ENCODE measurements at places on chromosomes 12 and 14.
A peak's percentile ranks its signal among the peaks of the same experiment; 100 is the strongest.

GRCh38 chr14:56650979-56651378 is 71.4 kb downstream of the TMEM260 start:
- DNase-seq = no peak

DNA sequence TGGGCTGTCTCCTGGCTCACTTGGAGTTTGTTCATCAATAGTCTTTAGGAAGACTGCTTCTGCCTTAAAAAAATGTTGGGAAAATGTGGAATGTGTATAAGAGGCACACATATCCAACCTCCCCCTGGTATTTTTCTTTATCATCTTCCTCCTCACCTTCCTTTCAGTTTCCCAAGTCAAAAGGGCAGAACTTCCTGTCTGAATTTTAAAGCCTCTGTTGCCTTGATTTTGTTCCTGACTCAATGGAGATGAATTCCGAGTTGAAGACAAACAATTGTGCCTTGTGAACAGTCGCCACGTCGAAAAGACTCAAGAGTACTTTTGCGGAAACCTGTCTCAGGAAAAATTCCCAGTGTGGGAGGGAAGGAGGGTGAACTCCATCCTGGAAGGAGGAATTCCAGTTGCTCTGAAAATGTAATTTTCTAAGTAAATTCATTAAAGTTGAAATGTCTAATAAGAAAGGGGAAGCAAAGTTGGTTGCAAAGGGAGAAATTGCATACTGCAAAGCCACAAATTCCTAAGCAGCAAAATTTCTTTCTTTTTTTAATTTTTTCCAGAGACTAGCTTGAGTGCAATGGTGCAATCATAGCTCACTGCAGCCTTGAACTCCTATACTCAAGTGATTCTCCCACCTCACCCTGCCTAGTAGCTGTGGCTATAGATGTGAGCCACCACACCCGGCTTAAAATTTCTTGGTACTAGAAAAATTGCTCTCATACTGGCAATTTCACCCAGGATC is 50.2 kb upstream of the ELK3 start:
- DNase-seq = no peak

- no peak for DNase-seq
Measured at GRCh38 chr12:59298296-59298695, 297.5 kb upstream of the SLC16A7 start.

GRCh38 chr12:130685250-130685787 is 30.8 kb downstream of the RIMBP2 start:
- no peak for DNase-seq

DNA sequence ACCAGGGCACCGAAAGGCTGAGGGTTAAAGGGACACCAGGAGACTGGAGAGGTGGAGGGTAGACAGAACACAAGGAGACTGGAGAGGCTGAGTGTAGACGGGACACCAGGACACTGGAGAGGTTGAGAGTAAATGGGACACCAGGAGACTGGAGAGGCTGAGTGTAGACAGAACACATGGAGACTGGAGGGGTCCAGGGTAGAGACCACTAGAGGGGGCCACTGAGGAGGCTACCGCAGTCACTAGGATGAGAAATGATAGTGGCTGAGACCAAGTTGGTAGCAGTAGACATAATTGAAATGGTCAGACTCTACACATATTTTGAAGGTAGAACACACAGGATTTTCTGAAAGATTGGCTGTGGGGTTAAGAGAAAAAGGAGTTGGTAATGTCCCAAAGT is 68.2 kb downstream of the PAH start:
- no peak for DNase-seq

DNA sequence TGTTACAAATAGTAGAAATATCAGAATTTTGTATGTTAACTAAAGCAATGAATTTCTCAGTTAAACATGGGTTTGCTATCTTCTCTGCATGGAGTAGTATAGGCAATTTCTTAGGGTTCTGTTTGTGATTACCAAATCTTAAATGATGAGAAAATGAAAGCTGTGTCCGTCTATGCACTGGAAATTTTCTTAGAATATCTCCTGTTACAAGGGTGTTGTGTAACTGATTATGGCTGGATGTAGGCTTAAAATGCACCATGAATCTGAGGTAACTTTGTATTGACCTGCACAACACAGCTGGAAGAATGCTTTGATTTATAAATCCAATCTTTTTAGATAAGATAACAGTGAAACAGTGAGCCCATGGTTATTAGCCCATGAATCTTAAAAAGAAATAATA is 17.8 kb downstream of the TRIP11 start:
- peak; percentile 37 for DNase-seq

DNA sequence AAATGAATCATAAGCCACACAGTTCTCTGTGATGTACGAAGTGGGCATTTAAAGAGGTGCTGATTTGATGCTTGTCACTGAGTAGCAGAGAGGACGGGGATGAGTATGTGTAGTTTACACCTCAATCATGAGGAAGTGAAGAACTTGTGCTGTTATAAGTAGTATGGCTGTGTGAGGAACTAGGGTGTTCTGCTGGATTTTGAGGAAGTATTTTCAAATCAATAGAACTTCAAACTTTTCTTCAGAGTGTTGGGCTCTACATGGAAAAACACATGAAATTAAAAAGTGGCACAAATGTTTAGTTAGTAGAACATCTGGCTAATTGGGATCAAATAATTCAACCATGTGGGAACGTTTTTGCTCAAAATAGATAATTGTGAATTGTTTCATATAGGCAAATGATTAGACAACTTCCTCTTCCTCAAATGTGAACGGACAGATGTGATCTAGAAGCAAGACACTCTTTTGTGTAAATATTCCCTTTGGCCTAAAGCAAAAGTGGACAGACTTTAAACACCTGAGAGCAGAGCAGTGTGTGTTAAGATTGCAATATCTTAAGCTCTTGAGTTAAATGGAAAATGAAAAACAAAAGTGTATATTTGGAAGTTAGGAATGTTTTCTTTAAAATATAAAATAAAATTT is 168.5 kb downstream of the NAV3 start:
- DNase-seq = no peak

GRCh38 chr12:69062621-69063237 is 129.8 kb upstream of the CPM start:
- DNase-seq = no peak

GRCh38 chr12:69338936-69339335 is 9.2 kb upstream of the LYZ start:
- DNase-seq = no peak

GRCh38 chr14:63470962-63471793 is 72.0 kb downstream of the PPP2R5E start:
- peak; percentile 90 for DNase-seq

DNA sequence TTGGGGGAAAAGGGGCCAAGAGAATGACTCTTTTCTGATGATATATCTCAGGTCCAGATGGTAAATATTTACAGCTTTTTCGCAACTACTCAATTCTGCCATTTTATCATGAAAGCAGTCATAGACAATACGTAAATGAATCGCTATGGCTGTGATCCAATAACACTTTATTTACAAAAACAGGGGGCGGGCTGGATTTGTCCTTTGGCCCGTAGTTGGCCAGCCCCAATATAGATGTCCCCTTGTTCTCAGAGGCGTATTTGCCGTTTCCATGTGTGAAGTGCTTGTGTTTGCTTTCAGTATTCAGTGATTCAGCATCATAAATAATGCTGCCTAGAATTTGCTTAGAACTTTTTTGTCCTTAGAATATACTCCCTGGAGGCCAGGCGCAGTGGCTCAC is 77.2 kb downstream of the CCDC92 start:
- no peak for DNase-seq

DNA sequence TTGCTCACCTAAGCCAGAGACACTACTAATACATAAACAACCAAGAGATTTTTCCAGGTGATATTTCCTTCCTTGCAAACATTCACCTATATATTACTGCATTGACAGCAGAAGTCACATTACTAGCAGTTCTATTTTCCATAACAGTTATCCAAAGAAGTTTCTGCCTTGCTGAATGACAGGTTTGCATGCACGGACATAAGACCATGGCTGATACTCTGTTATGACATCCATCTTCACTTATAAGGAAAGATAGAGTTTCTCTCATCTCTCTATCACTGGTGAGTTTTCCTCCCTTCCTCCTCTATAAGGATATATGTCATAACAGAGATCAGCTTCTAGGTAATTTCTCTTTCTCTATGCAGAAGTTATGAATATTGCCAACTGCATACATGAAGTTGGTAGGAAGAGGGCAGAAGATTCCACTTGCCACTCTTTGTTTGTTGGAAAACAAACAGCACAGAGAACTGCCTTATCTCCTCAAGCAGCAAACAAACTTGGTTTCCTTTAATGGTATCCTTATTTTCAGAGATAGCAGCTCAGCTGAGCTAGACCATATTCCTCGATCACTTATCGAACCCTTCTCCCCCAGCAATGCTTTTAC is 557.0 kb downstream of the VRK1 start:
- DNase-seq = no peak

GRCh38 chr12:130164216-130164542 is 1.9 kb downstream of the FZD10 start:
- DNase-seq = no peak

- no peak for DNase-seq
Measured at GRCh38 chr12:92398565-92399309, 253.1 kb upstream of the BTG1 start.

DNA sequence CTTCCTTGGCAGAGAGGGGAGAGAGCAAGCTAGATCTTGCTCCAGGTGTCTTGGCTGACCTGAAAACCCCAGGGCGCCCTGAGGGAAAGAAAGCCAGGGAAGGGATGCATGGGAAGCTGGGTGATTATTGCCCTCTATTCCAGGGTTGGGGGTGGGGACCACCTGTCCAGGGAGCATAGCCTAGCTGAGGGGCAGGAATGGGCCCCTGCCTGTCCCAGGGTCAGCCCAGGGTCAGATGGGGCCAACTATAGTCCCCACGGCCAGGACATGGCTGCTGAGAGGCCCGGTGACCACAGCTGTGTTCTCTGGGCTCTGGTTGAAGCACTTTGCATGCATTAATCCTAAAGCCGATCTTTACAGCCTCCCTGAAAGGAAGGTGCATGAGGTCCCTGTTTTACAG is 30.1 kb upstream of the ZFP36L1 start:
- DNase-seq = no peak

DNA sequence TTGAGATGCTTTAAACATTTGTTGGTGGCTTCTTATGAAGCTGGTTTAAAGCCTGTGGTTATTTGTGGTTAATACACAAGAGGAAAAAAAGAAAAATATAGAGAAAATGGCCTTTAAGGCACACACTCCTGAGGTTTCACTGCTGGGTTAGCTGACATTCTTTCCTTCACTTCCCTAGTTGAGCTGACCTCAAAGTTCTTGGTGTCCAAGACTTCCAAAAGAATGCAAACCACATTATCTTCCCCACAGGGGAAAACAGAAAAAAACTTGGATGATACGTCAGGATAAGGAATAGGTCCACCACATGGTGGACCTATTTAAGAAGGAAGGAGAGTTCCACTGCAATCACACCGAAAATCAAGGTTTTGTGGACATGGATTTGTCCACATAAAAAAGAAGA is 94.3 kb downstream of the SLC25A21 start:
- no peak for DNase-seq

DNA sequence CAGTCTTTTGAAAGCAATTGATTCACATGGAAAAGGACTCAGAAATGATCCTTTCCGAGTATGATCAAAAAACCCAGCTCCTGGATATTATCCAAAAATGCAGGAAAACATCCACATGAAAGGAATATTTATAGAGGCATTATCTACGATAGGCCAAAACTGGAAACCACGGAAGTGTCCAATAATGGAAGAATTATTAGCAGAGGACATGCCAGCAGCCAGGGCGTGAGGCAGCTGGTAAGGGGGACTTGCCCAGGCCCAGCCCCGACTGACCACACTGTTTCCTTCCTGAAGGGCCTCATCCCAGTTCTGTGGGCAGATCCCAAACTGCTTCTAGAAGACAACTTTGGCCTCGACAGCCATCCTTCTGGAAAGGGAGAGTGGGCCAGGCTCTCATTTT is 20.5 kb downstream of the ACTN1 start:
- peak; percentile 73 for DNase-seq
